ENCODE measurements at places on chromosomes 5 and 9.

GRCh38 chr5:82312373-82312856 lies 34.3 kb upstream of the RPS23 start:
- peak; percentile 71 for DNase-seq

DNA sequence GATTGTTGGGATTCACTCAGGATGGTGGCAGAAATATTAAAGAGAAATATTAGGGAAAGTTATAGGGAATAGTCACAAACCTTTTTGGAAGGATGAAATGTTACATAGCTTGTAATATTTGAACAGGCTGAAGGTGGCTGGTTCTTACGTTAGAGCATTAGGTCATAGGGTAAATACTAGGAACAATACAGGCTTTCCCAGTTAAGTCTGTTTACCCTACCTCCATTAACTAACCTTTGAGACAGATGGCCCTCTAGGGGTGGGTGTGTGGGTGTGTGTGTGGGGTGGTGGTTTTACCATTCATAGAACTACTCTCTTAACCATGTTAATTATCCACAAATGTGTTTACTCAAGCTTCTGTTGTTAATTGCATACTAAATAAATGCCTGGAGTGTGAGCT lies 94.3 kb upstream of the STK32A start:
- DNase-seq, result no peak

- DNase-seq, result no peak
Observed at GRCh38 chr5:68240771-68241170, 25.2 kb downstream of the PIK3R1 start.

- no peak for DNase-seq
Observed at GRCh38 chr5:102863764-102864560, 108.9 kb downstream of the PAM start.

DNA sequence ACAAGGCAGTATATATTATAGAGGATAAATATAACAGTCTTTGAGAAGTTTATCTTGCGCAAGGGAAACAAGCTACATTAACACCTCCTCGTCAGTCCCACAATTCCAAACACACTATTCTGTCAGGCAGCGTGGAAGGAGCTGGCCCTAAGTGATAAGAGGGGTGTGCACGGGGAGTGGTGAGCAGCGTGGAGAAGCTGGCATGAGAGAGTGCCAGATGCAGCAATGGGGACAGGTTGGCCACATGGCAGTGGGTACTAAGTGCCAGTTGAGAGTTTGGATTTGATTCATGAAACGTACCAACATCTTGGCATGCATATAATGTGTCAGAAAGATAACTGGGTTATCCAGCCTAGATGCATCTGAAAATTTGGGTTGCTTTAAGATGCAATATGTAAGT lies 460.2 kb downstream of the ICE1 start:
- DNase-seq, result no peak

- DNase-seq, result peak; percentile 63
Observed at GRCh38 chr5:80141147-80141671, 106.1 kb downstream of the THBS4 start.

DNA sequence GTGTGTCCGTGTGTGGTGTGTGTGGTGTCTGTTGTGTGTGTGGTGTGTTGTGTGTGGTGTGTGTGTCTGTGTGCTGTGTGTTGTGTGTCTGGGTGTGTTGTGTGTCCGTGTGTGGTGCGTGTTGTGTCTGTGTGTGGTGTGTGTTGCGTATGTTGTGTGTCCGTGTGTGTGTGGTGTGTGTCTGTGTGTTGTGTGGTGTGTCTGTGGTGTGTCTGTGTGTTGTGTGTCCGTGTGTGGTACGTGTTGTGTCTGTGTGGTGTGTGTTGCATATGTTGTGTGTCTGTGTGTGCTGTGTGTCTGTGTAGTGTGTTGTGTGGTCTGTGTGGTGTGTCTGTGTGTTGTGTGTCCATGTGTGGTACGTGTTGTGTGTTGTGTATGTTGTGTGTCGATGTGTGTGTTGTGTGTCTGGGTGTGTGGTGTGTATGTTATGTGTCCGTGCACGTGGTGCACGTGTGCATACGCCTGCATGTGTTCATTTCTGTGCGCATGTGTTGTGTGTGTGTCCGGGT lies 72.3 kb downstream of the KCNT1 start:
- DNase-seq, result no peak

GRCh38 chr9:93033531-93033930 lies 25.0 kb upstream of the SUSD3 start:
- DNase-seq, result no peak

DNA sequence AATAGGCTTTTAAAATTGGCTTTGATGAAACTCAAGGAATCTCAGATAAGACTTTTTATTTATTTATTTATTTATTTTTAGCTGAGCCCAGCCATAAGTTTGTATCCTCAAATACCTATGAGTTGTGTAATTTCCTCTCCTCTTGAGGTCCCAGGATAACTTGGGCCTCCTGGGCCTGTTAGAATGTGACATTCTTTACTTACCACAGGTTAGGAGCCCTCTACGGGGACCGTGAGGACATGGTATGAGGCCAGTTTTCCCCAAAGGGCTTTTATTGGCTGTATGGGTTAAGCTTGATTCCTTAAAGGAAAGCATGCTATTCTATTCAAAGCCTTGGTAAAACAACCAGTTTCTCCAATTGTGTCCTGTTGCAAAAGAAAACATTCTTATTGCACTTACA lies 16.9 kb downstream of the SHISAL2B start:
- no peak for DNase-seq

GRCh38 chr5:135560858-135561257 lies 17.9 kb downstream of the CXCL14 start:
- peak; percentile 75 for DNase-seq

DNA sequence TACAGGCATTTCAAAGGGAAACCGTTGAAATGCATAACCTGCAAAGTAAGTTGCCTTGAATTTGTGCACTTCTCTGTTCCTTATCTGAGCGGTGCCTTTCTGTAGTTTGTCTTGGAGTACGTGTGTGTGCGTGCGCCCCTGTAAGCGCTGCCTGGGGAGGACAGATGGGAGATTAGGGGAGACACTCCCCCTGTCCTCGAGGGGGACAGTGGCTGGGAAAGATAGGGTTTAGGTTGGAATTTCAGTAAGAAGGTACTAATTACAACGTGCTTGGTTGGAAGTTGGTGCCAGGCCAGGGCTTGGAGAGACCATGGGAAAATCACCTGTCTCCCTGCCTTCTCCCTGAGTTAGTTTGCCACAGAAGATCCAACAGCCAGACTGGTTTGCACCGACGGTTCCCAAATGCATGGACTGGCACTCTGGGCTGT lies 73.2 kb downstream of the PIK3R1 start:
- no peak for DNase-seq

DNA sequence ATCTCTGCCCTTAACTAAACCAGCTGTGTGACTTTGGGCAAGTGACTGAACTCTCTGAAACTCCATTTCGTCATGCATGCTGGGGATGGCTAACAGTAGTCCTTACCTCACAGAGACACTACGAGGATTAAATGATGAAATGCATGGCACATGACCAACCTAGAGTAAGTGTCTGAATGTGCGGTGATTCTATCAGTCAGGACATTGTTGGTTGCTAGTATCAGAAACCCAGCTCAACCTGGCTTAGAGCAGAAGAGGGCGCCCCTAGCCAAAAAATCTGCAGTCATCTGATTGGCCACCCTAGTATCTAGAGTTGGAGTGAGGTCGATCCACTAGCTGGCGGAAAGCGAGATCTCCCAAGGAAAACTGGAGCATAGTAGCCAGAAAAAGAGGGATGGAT lies 25.2 kb downstream of the NEURL1B start:
- no peak for DNase-seq

GRCh38 chr5:174245516-174246075 lies 200.1 kb downstream of the NSG2 start:
- DNase-seq, result no peak

DNA sequence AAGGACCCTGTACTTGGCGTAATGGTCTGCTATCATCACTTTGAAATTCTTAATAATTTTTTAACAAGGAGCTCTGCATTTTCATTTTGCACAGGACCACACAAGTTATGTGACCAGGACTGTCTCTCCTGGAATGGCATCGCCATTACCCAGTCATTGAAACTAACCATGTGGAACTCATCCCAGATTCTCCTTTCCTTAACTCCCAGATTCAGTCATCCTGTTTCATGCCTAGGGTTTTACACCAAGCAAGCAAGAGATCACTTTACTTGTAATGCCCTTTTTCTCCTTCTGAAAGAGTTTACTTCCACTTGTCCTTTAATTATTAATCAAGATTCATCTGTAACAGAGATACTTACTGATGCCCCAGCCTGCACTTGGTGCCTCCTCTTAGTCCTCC lies 12.0 kb downstream of the FRMD3 start:
- DNase-seq, result no peak

- DNase-seq, result no peak
Observed at GRCh38 chr5:41876678-41877077, 6.5 kb upstream of the OXCT1 start.

- no peak for DNase-seq
Observed at GRCh38 chr9:94860678-94861588, 134.4 kb downstream of the AOPEP start.

- no peak for DNase-seq
Observed at GRCh38 chr5:68396722-68397121, 181.2 kb downstream of the PIK3R1 start.

- no peak for DNase-seq
Observed at GRCh38 chr5:135155616-135156214, 121.7 kb upstream of the PITX1 start.

DNA sequence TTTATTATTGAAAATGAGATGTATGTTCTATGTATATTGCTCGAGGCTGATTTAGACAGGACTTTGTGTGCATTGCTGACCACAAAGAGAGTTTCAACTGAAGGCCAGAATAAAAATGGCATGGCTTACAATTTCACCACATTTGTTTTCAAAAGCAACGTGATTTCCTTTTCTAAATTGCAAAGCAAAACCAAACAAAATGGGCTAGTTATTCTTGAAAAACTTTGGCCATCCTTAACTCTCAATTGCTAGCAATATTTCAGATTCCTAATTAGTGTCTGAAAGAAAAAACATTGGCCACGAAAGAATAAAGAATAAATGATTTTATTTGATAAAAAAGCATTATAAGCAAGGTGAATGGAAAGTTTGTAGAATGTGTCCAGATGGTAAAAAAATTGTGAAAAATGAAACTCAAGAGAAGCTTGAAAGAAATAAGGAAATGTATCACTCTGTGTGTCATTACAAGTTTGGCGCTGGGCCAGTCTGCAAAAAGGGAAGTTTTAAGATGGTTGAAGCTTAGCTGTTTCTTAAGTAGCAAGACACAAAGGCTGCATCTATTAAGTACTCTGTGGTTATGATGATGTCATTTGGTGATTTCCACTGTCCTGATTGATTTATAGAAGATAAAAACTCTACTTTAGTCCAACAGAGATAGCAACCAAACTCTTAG lies 89.2 kb upstream of the PRLR start:
- no peak for DNase-seq

DNA sequence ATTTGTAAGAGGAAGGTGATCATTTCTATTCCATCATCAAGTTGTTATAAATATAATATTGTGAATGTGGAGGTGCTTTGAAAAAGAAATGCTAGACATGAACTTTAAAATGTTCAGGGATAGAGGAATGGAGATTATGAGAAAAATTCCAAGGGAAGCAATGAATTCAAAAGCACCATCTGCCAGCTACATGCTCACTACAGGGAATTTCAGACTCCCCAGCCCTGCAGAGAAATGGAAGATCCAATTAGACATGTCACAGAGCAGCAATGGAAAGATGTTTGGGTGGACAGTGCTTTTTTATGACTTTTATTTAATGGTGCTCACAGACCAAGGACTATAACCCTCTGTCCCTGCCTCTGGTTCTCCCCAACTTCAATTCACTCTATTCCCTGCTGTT lies 209.7 kb downstream of the ESM1 start:
- DNase-seq, result no peak

DNA sequence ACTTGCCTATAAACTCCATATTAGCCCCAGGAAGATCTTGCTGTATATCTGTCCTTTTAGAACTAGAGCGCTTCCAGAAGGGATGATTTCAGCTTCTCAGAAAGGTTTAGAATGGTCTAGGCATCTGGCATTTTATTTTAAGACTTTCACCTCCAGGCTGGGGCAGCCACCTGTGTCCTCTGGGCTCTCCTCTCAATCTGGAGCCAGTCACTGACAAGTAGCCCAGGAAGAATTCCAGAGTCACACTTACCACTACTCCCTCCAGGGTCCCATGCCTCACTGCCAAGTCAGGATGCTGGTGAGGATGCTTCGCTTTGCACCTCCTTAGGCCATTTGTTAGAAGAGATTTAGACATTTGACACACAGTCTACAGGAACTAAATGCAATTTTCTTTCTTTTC lies 20.8 kb downstream of the B4GALT1 start:
- DNase-seq, result no peak

DNA sequence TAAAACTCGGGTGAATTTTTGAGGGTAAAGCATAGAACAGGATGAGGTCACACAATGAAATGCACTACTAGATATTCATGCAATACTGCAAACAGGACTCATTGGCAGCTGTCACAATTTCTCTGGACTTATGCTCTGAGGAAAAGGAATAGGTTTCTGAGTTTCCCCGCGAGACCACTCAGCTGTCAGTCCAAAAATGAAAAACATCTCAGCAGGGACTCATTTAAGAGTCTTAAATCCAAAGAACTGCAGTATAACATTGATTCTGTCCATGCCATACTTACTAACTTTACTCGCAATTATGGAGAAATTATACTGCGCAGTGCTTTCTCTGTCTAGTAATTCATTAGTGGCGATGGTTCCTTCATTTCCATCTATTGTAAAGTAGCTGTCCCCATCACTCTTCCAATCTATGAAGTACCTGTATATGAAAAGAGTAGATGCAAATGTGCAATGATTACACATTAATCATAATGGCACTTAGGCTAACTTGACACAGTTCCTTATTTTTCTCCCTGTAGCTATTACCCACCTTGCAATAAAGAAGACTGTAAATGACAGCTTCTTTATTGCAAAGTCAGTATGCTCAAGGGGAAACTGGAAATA lies 1070.0 kb downstream of the CDH12 start:
- DNase-seq, result no peak

- no peak for DNase-seq
Observed at GRCh38 chr9:110041452-110041851, 166.5 kb downstream of the C9orf152 start.

GRCh38 chr5:126103868-126104267 lies 319.3 kb upstream of the GRAMD2B start:
- DNase-seq, result no peak

DNA sequence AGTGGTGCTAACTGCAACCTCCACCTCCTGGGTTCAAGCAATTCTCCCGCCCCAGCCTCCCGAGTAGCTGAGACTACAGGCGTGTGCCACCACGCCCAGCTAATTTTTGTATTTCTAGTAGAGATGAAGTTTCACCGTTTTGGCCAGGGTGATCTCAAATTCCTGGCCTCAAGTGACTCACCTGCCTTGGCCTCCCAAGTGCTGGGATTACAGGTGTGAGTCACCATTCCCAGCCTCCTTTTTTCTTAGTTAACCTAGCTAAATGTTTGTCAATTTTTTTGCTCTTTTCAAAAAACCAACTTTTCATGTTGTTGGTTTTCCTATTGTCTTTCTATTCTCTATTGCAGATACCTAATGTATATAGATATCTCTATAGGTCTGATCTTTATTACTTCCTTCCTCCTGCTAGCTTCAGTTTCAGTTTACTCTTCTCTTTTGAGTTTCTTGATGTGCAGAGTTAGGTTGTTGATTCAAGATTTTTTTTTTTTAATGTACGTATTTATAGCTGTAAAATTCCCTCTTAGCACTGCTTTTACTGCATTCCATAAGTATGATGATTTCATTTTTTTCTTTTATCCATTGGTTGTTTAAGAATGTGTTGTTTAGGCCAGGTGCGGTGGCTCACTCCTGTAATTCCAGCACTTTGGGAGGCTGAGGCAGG lies 32.9 kb downstream of the FGD3 start:
- DNase-seq, result no peak
